ENCODE measurements at places on chromosomes 12 and 14.

DNA sequence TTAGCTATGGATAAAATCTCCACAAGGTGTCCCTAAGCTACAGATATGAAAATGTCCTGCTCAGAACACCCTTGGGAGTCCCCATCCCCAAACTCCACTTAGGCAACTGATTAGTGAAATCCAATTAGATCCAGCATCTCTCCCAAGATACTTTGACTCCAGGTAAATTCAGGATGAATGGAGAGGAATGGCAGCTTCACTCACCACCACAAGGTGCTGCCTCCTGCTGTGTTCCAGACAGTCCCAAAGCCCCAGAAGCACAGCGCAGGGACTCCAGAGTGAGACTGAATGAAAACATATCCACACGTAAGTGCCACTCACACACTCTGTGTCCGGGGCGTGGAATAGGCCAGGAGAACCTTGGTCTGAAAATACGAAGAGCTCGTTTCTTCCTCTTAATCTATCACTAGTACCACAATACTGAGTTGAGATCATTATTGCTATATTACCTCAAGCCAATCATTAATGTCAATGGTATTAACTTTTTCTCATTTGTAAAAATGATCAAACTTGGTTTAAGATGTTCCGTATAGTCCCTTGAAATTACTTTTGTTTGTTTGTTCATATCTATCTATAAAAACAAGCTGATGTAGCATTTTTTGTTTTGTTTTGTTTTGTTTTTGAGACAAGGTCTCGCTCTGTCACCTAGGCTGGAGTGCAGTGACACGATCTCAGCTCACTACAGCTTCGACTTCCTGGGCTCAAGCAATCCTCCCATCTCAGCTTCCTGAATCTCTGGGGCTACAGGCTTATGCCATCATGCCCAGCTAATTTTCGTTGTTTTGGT is 70.0 kb upstream of the BICD1 start:
- no peak for DNase-seq

DNA sequence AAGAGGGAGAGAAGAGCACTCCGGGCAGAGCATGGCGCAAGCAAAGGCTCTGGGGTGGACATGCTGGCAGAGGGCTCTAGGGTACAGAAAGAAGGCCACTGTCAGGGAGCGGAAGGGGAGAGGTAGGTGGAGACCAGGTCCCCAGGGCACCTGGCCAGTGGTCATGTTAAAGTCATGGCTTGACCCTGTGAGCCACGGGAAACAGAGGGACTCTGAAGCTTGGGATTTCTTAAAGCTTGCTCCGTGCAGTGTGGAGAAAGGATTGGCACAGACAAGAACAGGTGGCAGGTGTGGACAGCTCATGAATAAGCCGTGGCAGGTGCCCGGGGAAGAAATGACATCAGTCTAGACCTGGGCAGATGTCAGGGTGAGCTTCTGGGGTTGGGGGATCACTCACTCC is 413.8 kb downstream of the BCL11B start:
- no peak for DNase-seq

GRCh38 chr12:180445-180844 is 33.5 kb downstream of the SLC6A12 start:
- no peak for DNase-seq

- no peak for DNase-seq
Measured at GRCh38 chr12:109016016-109016415, 4.9 kb downstream of the SVOP start.

- DNase-seq, result no peak
Measured at GRCh38 chr14:21915826-21916225, 242.2 kb upstream of the OR4E1 start.

DNA sequence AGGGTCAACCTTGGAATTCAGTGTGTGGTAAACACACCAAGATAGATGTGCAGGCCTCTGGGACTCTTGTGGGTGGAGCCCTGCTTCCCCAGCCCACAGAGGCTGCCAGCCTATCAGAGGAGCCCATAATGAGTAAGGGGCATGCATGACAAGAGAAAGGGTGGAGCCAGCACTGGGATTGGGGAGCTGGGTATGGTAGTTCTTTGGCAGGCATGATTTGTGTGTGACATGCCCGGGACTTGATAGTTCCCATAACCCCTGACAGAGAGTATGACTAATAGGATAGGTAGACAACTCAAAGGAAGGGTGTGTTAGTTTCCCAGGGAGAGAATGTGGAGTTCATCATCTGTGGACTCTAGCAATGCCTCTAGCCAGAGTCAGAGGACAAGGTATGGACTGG is 143.0 kb downstream of the EMP1 start:
- no peak for DNase-seq

DNA sequence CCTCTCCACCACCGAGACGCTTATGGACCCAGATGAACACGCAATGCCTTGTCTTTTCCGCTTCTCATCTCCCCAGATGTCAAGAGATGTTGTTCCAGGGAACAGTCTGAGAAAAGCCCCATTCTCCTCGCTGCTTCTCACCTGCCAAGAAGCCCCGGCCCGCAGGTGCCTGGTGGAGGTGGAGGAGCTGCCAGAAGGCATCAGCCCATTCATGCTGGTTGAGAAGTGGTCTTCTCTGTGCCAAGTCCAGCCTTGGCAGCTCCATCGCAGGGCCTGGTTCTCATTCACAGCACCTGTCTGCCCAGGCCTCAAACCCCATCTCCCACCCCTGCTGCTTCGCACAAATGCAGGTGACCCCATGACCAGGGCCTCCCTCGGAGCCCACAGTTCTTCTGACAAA is 42.3 kb upstream of the TMEM263 start:
- DNase-seq, result no peak
